Eye (tissue), 1 donor: ENCODE measurements at places on chromosomes 6 and 20.

DNA sequence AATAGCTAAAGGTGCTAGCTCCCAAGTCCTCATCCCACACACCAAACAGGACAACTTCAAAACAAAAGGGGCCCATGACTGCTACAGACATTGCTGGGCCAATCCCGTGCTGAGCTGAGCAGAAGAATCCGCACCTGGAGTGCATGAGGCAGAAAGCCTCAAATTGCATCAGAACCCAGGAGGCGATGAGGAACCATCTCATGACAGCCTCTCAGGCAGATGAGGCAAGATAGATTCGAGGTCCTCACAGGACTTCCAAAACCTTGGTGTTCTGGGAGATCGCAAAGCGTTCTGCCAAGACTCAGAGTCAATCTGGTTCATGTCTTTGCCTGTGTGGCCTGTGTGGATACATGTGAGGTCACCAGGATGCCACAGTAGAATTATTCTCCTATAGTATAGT is 32.8 kb upstream of the SSTR4 start:
- no peak for DNase-seq

DNA sequence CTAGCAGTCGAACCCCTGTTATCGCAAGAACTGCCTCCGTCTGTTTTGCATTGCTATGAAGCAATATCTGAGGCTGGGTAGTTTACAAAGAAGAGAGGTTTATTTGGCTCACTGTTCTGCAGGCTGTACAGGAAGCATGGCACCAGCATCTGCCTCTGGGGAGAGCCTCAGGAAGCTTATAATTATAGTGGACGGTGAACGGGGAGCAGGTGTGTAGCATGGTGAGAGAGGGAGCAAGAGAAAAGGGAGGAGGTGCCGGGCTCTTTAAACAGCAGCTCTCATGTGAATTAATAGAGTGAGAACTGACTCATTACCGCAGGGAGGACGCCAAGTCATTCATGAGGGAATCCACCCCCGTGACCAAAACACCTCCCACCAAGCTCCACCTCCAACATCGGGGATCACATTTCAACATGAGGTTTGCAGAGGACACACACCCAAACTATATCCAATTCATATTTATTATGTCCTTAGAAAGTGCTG is 172.6 kb upstream of the KCNG1 start:
- no peak for DNase-seq

DNA sequence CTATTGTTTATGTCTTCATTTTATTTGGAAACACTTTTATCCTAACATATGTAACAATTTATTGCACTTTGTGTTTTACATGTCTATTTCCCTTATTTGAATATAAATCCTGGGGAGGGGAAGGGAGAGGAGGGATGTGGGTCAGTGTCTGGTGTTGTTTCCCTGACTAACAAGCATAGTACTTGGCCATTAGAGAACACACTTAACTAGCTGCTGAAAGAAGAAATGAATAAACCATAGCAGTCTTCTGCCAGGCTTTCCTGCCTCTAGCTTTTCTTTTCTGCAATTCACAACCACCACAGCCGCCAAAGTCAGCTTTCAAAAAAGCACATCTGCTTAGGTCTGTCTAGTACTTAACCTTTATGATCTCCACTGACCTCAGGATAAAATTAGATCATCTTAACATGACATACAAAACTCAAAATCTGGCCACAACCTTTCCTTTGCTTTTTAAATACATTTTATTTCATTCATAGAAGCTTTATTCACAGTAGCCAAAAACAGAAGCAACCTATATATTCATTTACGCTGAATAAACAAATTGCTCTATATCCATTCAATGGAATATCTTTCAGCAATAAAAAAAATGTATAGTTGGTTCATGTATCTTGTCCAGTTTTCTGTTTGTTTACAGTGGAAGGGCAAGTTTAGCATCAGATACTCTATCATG is 16.3 kb downstream of the PDSS2 start:
- no peak for DNase-seq

DNA sequence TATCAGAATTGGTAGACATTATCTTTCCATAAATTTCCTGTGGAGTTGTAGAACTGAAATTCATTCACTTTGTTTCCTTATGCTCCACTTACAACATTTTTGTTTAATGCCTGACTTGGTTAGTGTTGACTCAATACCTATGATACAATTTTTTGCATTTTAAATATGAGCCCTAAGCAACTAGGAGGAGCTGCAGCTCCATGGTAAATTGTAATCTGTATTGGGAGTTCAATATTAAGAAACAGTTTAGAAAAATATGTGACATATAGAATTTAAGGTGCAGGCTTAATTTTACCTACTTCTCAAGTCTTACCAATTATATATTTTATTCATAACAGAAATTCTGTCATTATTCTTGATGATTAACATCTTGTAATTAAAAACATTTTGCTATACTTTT is 868.3 kb downstream of the EYS start:
- peak; percentile 31 for DNase-seq

- no peak for DNase-seq
These were observed 5.3 kb upstream of the ASIP start for GRCh38 chr20:34235875-34236274.

DNA sequence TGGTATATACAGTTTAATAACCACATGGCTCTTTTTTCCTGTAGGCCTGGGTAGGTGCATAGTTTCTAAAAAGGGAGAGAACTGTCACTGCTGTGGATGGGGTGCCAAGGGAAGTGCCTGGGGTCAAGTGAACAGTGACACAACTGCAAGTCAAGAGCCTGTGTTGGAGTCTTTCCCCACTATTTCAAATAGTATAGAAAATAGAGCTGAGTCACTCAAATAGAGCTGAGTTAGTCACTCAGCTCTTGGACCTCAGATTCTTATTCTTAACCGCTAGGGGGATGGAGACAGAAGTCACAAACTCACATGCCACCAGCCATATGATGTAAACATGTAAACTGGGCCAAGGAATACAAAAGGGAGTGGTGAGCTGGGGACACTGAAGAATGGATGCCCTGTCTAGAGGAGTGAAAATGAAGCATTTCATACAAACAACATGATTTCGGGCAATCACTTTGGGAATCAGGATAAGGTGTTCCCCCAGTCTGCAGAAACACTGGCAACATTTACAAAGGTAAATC is 2.1 kb downstream of the NQO2 start:
- peak; percentile 63 for DNase-seq

DNA sequence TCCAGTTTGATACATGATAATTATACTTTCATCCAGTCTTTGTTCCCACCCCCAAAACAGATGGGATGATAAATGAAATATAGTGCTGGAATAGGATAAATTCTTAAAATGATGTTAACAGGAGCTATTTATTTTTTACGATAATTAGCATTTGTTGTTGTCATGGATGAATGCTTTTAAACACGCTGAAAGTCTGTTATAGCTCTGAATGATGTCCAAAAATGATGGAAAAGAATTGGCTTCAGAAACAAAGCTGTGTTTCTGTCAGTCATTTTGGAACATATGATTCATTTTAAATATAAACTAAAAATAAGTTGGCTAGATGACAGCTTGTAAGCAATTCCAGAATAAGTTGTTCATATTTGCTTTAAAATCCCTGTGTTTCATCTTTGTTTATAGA is 237.4 kb downstream of the GRIK2 start:
- no peak for DNase-seq

DNA sequence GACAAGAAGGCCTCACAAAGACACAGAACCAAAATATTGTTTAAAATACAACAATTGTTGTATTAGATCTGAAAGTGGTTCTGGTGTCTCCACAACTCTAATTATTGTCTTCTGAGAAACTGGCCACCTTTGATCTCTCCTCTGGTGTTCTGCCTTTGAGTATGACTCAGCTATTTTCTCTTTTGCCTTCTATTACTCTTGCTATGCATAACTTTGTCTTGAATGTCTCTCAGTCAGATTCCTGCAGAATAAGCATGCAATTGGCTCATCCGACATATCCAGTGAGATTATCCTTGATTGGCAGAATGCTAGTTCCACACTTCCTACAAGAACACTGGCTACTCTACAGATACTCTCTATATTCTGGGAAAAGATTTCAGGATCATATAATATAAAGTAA is 14.3 kb upstream of the EPM2A start:
- no peak for DNase-seq

GRCh38 chr6:3233904-3234303 is 6.5 kb upstream of the TUBB2B start:
- DNase-seq = no peak

DNA sequence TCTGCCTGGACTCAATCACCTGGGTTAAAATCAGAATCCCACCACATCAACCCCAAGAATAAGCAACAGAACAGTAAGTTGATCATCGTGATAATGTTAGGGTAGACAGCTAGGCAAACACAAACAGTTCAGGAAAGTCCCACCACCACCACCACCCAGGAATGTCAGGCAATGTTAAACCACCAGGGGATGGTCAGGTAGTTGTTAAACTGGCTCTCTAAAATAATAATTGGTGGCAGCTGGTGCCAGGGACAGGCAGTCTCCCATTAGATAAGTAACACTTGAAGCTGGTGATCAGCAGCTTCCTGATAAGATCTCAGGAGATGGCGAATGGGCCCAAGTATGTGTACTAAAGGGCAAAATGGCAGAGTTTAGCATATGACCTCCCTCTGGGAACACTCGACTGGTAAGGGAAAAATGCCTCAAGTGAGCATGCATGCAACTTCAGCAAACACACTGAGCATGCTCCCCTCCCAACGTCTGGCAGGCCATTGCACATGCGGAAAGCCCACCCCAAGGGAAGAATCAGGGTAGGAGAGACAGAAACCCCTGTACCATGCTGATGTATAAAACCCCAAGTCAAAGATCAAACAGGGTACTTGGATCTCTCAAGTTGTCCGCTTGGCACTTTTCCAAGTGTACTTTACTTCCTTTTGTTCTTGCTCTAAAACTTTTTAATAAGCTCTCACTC is 66.6 kb downstream of the IPCEF1 start:
- no peak for DNase-seq

GRCh38 chr20:39913274-39913673 is 775.8 kb downstream of the MAFB start:
- DNase-seq = no peak

DNA sequence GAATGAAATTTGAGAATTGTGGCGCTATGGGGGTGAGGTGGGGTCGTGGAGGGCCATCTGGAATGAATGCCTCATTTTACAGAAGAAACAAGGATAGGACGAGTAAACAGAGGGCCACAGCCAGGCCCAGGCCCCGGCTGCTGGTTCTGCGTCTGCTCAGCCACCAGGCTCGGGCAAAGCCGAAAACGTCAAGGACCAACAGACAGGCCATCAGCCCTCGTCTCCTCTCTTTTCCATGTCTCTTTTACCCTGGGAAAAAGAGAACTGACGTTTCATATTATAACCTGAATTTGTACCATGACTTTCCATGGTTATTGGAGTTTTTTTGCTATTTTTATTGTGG is 212.4 kb upstream of the ARID1B start:
- no peak for DNase-seq

- DNase-seq = no peak
These were observed 1118.8 kb upstream of the MAP3K7 start for GRCh38 chr6:91705646-91706045.

GRCh38 chr6:10461850-10462249 is 47.0 kb upstream of the TFAP2A start:
- DNase-seq = no peak

- no peak for DNase-seq
These were observed 220.4 kb downstream of the FARS2 start for GRCh38 chr6:5481750-5482149.

- DNase-seq = no peak
These were observed 34.3 kb upstream of the RCAN2 start for GRCh38 chr6:46525583-46525982.

DNA sequence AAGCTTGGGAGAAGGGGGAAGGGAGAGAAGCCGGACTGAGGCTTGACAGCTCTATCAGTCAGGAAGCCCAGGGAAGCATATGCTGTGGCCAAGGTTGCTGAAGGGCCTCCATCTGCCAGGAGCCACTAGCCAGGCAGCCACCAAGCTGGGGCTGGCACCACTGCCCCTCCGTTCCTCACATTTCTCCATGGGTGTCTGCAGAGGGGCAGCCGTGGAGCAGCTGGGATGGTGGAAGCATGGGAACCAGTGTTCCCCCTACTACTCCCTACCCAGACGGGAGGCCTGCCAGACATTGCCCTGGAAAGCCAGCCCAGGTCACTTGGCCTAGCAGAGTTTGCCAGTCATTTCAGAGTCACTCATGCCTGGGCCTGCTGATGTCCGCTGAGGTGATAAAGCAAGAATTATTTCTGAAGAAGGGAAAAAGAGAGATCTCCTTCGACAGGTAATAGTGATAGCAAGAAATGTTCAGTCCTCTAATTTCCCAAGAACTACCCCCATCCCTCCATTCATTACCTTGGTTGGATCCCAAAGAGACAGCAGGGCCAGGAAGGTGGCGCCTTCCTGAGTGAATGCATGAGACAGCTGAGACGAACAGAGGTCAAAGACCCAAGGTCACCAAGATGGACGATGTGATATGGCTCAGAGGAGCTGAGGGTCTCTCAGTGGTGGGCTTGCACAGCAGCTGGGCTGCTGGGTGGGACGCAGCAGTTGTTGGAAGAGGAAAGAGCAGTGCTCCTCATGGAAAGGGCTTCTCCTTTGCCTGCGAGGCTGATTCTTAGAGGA is 21.9 kb downstream of the SNPH start:
- DNase-seq = no peak

- DNase-seq = peak; percentile 54
These were observed 17.9 kb downstream of the LAMP5 start for GRCh38 chr20:9532069-9532838.

DNA sequence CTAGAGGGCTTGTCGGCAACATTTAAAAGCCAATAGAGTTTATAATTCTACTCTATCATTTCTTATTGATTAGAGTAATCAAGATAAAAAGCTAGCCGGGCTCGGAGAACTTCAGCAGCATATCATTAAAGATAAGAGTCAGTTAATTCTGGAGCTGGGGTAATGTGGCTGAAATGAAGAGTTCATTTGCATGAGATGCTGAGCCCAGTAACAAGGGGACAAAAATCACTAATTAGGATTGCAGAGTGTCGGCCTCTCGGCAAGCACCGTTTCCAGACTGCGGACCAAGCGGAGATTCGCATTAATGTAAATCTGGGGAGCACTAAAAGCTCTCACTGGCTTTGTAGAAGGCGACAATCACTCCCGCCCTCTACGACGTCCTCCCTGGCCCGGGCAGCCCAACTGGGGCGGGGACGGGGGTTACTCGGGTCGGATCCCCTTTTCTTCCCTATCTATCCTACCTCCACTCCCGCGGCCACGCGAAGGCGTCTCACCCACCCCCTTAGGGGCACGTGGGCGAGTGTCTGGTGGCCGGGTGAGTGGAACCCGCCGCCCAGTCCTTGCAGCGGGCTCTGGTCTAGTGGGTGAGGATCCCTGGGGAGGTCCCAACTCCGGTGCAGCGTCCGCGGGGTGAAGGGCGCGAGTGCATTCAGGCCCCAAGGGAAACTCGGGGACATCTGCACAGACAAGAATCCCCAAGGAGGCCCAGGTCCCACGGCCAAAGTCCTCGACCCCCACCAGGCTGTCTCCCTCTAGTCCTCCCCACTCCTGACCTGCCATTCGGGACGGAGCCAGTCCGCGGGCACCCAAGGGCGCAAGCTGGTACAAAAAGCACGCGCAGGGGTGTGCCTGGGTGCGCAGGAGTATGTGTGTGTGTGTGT is 42.2 kb upstream of the OSTM1 start:
- DNase-seq = peak; percentile 65

- DNase-seq = no peak
These were observed 188.9 kb upstream of the TAB2 start for GRCh38 chr6:149128489-149129145.

GRCh38 chr20:63785691-63786131 is 45.4 kb downstream of the ZBTB46 start:
- DNase-seq = no peak
